Hepatocyte (in vitro differentiated cells): ENCODE measurements at places on chromosomes 13 and 19. TPM values are rescaled to one million over a fixed set of nuclear protein-coding genes. Genes with fewer than 3 reads are reported as not detected.

SIGLEC10 gene
- polyA plus RNA-seq, result 0.84 TPM in 1 of 2 replicates, not detected in the other

NKPD1 gene
- 0.50 and 0.60 TPM in 2 replicates for polyA plus RNA-seq

CATSPERD gene
- not detected in 2 replicates for polyA plus RNA-seq

IGFL1 gene
- polyA plus RNA-seq, result not detected in 2 replicates

DNA sequence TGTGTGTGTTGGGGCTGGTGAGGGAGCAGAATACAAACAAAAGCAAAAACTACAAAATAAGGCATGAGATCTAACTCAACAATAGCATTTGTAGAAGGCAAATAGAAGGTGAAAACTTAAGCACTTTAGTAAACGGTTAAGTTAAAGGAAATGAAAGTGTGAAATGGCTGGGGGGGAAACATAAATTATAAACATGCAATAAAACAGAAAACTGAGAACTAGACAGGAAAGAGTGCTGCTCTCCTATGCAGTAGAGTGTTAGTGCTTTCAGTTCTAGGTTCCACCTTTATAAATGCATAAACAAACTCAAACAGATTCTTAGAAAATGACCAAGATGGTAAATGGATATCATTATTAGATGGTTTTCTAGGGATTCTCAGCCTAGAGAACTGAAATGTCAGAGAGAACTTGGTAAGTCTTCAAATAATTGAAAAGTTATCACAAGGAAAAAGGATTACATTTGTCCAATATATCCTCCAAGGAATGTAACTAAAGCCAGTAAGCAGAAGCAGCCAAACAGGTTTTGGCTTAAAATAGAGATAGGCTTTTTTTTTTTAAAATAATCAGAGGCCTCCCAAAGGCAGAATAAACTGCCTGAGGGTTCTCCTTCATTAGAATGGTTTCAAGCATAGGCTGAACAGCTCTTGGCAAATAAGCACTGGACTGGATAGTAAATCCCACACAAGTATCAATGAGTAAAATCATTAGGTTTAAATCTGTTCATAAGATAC is 23.3 kb downstream of the RBM26 start:
- no peaks in the 10 kb centered on the region for H3K27me3 ChIP-seq
- H3K4me1 ChIP-seq, result peaks cover 4% of the 10 kb centered on the region
- H3K36me3 ChIP-seq, result no peaks in the 10 kb centered on the region

DNA sequence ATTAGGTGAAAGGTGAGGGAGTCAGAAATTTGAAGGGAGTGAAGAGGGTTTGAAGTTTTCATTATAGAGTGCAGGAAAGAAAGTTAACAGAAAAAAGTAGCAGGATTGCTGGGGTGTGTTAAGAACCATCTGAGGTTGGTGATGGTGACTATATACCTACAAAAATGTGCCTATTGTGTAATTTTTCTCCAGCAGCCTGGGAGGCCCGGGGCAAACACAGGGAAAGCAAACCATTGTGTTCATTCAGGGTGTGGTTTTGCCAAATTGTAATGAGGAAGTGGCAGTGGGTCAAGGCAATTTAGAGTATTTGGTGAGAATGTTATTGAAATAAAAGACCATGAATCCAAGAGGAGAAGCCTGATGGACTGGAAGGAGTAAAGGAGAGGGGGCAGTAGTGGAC is 8.2 kb upstream of the SUCLA2 start:
- DNase-seq, result no peak
- H3K4me3 ChIP-seq, result no peak overlapping the region
- no peaks in the 10 kb centered on the region for H3K36me3 ChIP-seq
- H3K27me3 ChIP-seq, result no peaks in the 10 kb centered on the region

GRCh38 chr13:51920786-51921185 is 59.0 kb downstream of the CCDC70 start:
- no peaks in the 10 kb centered on the region for H3K4me1 ChIP-seq
- no peaks in the 10 kb centered on the region for H3K36me3 ChIP-seq
- H3K4me3 ChIP-seq, result no peak overlapping the region
- no peak overlapping the region for H3K27ac ChIP-seq

- H3K4me1 ChIP-seq, result peaks cover 5% of the 10 kb centered on the region
These were observed 1.8 kb downstream of the HOOK2 start for GRCh38 chr19:12773571-12773970.

- no peak for DNase-seq
- no peaks in the 10 kb centered on the region for H3K36me3 ChIP-seq
- H3K4me1 ChIP-seq, result no peaks in the 10 kb centered on the region
- H3K4me3 ChIP-seq, result no peak overlapping the region
- H3K27ac ChIP-seq, result no peak overlapping the region
These were observed 11.2 kb downstream of the HPN start for GRCh38 chr19:35052599-35053190.
